EH (cell line): ENCODE measurements at places on chromosomes 4 and X.

- peak; percentile 87 for DNase-seq
Observed at GRCh38 chr4:156642161-156642560, 329.4 kb downstream of the PDGFC start.

GRCh38 chr4:12036450-12036849 is 607.8 kb upstream of the HS3ST1 start:
- DNase-seq: no peak

DNA sequence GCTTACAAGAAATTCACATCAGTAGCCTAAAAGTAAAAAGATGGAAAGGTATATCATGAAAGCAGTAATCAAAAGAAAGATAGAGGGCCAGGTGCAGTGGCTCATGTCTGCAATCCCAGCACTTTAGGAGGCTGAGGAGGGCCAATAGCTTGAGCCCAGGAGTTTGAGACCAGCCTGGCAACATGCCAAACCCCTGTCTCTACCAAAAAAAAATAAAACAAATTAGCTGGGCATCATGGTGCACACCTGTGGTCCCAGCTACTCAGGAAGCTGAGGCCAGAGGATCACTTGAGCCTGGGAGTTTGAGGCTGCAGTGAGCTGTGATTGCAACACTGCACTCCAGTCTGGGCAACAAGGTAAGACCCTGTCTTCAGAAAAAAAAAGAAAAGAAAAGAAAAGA is 55.5 kb downstream of the GSPT2 start:
- no peak for DNase-seq

DNA sequence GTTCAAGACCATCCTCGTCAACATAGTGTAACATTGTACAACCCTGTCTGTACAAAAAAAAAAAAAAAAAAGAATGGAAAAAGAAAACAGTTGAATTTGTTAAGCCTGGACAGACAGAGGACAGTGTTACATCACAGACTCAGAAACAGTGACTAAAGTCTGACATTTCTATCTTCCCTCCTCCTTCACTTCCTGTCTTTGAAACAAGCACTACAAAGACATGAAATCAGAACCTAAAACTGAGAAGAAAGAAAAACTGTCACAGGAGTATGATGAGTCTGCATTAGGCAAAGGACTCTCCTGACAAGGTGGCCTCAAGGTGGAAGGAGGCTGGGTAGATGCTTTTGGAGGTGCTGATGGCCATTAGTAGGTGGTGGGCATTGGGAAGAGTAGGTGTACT is 126.7 kb downstream of the RBM47 start:
- peak; percentile 29 for DNase-seq

- no peak for DNase-seq
Observed at GRCh38 chrX:28590396-28590795, 3.1 kb downstream of the IL1RAPL1 start.

DNA sequence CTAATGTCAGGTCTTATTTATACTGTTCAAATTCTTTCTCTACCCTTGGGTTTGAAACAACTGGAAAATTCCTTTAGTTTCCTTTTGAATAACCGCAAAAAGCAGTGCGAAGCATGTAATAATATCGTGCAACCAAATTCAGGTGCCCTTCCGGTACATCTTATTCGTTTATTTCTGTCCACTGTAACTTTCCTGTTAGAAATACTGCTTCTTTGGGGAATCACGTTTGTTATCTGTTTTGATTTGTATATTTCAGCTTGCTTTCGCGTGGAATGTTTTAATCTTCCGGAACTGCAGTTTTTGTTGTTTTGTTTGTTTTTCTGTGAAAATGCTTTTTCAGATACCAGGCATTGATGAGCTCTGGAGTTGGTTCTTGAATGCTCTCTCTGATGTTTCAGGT is 85.7 kb upstream of the HPRT1 start:
- DNase-seq: no peak
